ENCODE measurements at places on chromosomes 2 and 18.

GRCh38 chr18:36350839-36351469 is 53.4 kb downstream of the FHOD3 start:
- no peak for DNase-seq

DNA sequence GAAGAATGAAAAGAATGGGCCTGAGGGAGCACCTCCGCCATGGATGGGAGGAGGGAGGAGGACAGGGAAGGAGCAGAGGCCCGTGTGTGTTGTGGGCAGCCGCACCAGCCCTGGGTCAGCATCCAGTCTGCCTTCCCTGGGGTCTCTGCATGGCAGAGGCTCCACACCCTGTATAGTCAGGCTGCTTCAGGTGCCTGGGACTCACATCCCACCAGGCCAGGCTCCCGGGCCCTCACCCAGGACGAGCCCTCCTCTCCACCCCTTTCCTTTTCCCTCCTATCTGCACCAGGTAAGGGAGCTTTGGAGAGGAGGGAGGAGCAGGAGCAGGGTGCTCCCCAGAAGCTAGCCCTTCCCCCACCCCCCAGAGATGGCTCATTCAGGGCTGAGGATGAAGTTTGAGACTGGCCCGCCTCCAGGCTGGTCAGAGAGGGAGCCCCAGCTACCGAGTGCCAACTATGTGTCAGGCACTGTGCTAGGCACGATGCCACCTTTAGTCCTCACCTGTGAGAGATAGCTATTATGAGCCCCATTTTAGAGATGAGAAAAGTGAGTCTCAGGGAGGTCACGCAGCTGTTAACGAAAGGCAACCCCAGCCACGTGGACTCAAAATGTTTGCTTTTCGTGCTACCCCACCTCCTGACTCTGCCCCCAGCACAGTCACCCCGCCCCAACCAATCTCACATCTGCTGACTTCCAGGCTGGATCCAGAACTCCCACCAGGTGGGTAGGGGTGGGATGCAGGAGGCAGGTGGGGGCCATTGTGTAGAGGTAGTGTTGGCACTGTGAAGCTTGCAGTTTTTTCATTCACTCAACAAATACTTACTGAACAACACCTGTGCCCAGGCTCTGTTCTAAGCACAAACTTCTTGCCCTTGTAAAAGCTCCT is 242.1 kb downstream of the DYSF start:
- no peak for DNase-seq

DNA sequence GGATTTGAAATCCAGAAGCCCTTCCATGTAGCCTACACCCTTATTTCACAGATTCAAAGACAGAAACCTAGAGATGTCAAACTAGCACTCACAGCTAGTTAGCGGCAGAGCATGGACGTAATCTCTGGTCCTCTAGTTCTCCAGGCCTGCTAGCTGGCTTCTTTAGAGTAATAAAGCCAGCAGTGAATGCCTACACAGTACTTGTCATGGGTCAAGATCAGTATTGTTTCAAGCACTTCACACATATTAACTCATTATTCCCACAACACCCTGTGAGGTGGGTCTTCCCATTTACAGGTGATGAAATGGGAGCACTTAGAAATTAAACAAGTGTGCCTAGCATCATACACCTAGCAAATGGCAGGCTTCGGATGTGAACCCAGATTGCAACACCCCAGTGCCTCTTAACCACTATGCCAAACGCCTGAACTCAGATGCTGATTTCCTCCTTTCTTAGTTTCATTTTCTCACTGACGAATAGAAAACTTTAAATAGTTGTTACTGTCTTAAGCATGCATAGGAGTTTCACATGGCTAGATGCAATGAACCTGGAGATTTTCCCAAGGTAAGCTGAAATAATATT is 14.5 kb upstream of the ZBTB14 start:
- no peak for DNase-seq

DNA sequence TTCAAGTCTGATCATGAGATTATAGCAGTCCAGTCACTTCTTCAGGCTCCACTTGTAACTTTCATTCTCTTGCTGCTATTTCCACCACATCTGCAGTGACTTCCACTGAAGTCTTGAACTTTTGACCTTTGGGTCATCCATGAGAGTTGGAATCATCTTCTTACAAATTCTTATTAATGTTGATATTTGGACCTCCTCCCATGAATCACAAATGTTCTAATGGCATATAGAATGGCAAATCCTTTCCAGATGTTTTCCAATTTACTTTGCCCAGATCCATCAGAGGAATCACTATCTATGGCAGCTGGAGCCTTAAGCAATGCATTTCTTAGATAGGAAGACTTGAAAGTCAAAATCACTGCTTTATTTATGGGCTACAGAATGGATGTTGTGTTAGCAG is 159.4 kb downstream of the LTBP1 start:
- DNase-seq = no peak

- DNase-seq = peak; percentile 53
Observed at GRCh38 chr2:196066291-196067087, 2.1 kb downstream of the DNAH7 start.

DNA sequence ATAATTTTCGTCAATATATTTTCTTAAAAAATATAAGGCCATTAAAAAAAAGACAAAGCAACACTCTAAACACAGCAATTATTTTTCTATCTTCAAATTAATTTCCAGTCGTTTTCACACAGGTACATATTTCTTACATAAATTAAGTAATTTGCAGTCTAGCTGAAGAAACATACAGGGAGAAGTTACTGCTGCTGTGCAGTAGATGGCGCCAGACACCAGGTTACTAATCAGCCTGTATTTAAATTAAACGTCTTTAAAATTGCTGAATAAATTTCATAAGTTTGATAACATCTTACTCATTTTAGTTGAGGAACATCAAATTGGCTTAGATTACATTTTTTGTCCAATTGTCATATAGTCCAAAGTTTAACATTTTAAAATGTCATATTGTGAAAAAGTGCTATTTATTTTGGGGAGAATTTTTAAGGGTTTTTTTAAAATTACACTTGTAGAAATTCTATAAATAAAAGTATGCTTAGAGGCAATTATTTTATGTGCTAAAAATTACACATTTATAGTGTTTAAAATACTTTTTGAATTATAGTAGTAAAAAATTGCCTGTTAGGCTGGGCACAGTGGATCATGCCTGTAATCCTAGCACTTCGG is 88.4 kb downstream of the PMAIP1 start:
- peak; percentile 80 for DNase-seq

- peak; percentile 72 for DNase-seq
Observed at GRCh38 chr2:85248773-85249509, 78.8 kb downstream of the TGOLN2 start.

DNA sequence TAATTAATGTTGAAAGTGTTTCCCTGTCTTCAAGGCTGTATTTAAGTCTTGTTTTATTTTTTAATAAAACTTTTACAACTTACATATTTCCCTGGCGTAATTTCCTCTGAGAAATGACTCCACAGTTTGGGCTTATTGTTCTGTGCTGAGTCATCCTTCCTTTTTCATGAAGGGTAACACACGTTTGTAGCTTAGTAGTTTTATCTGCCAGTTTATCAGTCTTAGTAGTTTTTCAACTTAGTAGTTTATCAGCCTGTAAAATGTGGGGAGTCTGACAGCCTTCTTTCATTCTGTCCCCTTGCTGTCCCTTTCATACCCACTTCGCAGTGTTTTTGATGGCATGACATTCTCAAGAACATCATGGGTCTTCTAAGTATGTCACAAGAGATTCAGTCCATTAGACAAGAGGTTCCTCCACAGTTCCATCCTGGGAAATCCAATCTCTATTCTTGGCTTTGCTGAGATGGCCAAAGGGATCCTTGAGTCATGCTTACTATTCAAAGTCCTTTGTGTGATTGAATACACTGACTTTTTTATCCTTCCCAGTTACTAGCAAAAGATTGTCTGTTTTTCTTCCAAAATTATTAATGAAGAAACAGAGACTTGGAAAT is 60.0 kb upstream of the SGPP2 start:
- no peak for DNase-seq

- DNase-seq = peak; percentile 95
Observed at GRCh38 chr2:43059183-43059897, 167.1 kb downstream of the ZFP36L2 start.

- peak; percentile 60 for DNase-seq
Observed at GRCh38 chr2:12050396-12050795, 304.0 kb downstream of the LPIN1 start.

- no peak for DNase-seq
Observed at GRCh38 chr18:79405019-79405780, 9.5 kb downstream of the NFATC1 start.

DNA sequence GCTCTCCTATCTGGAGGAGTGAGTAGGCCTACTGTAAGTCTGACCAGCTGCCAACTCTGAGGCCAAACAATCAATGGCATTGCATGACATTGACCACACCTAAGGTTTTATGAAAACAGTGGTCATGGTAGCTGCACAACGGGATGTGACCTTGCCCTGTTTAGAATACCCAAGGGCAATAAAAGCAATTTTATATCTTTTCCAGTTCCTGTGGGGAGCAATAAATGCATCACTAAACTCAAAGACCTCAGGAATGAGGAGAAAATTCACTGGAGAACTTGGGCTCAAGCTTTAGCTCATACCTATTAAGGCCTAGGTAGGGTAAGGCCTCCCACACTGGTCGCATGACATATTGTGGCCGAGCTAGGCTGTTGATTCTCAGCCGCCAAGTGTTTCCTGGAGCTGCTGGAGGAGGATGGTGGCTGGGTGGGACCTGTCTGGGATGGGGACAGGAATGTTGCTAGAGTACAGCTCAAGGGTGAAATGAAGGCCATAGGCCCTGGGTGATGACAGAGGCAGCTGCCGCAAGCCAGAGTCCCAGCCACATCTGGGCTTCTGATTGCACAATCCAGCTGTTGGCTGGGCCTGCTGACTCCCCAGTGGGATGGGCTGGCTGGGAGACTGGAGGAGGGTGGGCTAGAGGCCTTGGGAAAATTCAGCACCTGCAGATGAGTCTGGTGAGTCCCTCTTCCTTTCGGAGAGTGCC is 313.7 kb downstream of the CYP26B1 start:
- peak; percentile 78 for DNase-seq

DNA sequence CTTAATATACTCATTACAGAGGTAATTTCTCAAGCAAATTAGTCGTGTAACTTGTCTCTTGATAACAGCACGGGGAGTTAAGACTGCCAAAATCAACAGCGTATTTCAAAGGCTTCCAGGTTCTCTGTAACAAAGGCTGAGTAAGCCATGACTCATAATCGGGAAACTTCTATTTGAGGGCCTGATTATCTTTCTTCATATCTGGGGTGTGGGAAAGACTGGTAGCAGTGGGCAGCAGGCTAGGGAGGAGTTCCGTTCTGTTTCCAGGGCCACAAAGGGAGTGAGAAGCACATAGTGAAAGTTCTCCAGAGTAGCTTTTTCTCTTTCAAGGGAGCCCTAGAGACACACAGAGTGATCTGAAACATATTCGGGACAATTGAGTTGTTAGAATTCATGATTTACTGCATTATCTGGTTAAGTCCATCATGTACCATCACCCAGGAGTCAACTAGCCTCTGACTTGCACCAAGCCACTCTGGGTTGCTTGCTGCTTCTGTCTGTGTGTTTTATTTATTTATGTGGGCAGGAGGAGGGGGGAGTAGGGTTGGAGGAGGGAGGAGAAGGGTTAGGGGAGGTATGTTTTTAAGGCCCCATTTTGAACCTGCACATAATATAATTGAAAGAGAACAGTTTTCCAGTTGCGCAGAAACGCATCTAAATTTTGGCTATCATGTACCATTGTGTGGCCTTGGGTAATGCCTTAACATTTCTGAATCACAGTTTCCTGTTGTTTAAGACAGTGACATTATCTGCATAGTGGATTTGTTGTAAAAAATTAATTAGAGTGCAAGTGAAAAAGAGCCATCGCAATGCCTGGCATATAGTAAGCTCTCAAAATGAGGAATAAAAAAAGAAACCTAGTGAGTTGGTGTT is 80.5 kb upstream of the ITPRID2 start:
- DNase-seq = no peak

- no peak for DNase-seq
Observed at GRCh38 chr2:201362396-201362795, 5.3 kb upstream of the FLACC1 start.

DNA sequence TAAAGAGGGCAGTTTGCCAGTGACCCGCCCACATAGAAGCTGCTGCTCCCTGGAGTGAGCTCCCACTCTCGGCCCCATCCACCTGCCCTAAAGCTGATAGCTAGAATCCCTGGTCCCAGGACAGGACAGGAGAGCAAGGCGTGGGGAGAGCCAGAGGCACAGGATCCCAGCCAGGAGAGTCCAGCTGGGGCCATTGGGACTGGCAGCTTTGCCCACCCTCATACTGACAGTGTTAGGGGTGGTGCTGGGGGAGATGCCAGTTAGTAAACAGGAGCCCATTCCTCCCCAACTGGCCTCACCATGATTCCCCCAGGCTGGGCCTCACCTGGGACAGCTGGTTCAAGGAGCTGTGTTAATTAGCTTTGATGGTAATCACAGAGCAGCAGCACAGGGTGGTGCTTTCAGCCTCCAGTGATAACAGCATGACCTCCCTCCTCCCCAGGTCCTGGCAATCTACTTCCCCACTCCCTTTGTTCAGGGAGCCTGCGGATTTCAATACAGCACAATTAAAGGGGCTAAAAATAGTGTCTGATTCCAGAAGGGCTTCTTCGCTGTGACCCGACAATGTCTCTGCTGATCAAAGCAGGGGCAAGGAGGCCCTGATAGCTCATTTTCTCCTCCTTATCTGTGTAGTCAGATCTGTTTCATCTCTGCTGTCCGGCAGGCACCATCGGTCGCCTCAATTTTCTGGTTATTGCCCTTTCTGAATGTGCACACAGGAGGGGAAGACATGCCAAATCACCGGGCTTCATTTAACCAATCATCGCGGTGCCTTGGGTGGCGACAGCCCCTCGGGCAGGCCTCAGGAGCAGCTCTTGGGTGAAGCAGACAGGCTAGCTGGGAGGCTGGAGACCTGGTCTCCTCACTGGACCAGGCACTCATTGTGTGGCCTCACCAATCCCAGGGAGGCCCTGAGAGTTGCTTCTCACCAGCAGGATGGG is 119.9 kb upstream of the TEX51 start:
- no peak for DNase-seq

DNA sequence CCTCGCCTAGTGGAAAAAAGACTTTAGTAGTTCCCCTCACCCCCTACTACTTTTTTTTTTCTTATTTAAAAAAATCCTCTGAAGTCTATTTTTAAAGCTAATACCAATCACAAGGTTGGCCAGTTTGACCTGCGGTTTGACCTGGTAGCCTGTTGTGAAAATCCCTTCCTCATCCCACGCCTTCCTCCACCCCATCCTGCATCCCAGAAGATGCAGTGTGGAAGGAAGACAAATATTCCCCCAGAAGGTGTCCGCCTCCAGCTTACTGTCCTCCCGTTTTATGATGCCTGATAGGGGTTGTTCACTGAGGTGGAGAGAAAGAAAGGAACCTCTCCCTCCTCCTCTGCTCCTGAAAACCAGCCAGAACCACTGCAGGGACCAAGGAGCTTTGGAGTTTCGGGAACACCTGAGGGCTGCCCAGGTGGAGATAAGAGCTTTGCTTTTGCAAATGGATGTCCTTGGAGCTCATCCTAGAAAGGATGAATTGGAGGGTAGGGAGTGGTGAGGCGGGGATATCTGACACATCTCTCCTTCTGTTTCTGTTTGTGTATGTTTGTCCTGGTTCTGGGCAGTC is 909 bp downstream of the ATP6V1C2 start:
- DNase-seq = no peak

DNA sequence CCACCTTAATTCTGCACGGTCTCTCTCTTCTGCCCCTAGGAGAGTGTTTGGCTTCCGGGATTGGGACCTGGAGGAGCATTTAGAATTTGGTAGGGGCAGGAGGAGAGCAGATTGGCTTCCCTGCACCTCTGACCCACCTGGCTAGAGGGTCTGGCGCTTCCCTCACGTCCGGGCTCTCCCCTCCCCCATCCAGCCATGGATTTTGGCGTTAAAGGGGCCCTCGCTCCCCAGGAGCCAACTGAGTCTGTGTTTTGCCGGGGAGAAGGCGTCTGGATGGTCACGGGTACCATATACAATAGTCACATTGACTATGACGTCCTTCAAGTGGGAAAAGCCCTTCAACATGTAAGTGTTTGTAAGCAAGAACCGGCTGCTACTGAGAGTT is 6.6 kb downstream of the HOXD3 start:
- DNase-seq = no peak

Data from tongue (tissue), 3 donors.